Activated T-helper 1 cell treated with anti-CD3 and anti-CD28 coated beads, Interleukin-12 subunit alpha, Interleukin-12 subunit beta, Interleukin-2, Interleukin-4 antibody, amounts not matched to agents 30 ng/mL and 10 ng/mL and 1 ng/mL, durations not matched to agents 14 hours and 24 hours and 36 hours (primary cell): ENCODE measurements at places on chromosomes 6 and 20. TPM values are rescaled to one million over a fixed set of nuclear protein-coding genes. Genes with fewer than 3 reads are reported as not detected.

- no peaks in the 10 kb centered on the region for H3K4me1 ChIP-seq
- peaks cover 32% of the 10 kb centered on the region for H3K27me3 ChIP-seq
- no peak overlapping the region for H3K4me3 ChIP-seq
- no peak for DNase-seq
These were observed 223.3 kb upstream of the HEY2 start for GRCh38 chr6:125526007-125526720.

GRCh38 chr6:17490724-17491123, 97.3 kb downstream of the CAP2 start:
- H3K27me3 ChIP-seq = peaks cover 12% of the 10 kb centered on the region
- no peak for DNase-seq
- H3K4me3 ChIP-seq = no peak overlapping the region
- H3K27ac ChIP-seq = no peak overlapping the region
- H3K36me3 ChIP-seq = no peaks in the 10 kb centered on the region

GRCh38 chr6:148983966-148984365, 237.1 kb downstream of the UST start:
- no peaks in the 10 kb centered on the region for H3K4me1 ChIP-seq
- no peak overlapping the region for H3K27ac ChIP-seq
- no peaks in the 10 kb centered on the region for H3K36me3 ChIP-seq
- no peak overlapping the region for H3K4me3 ChIP-seq
- DNase-seq = no peak

GRCh38 chr20:22763257-22763906, 179.0 kb upstream of the FOXA2 start:
- H3K36me3 ChIP-seq = no peaks in the 10 kb centered on the region
- no peak overlapping the region for H3K4me3 ChIP-seq
- H3K4me1 ChIP-seq = no peaks in the 10 kb centered on the region
- H3K27ac ChIP-seq = no peak overlapping the region
- H3K27me3 ChIP-seq = no peaks in the 10 kb centered on the region

GRCh38 chr6:151240036-151240685, 394 bp downstream of the AKAP12 start:
- peak overlapping the region; percentile 85 for H3K4me3 ChIP-seq
- peaks cover 61% of the 10 kb centered on the region for H3K27me3 ChIP-seq
- H3K27ac ChIP-seq = no peak overlapping the region
- DNase-seq = no peak
- H3K36me3 ChIP-seq = no peaks in the 10 kb centered on the region
- no peaks in the 10 kb centered on the region for H3K4me1 ChIP-seq

DNA sequence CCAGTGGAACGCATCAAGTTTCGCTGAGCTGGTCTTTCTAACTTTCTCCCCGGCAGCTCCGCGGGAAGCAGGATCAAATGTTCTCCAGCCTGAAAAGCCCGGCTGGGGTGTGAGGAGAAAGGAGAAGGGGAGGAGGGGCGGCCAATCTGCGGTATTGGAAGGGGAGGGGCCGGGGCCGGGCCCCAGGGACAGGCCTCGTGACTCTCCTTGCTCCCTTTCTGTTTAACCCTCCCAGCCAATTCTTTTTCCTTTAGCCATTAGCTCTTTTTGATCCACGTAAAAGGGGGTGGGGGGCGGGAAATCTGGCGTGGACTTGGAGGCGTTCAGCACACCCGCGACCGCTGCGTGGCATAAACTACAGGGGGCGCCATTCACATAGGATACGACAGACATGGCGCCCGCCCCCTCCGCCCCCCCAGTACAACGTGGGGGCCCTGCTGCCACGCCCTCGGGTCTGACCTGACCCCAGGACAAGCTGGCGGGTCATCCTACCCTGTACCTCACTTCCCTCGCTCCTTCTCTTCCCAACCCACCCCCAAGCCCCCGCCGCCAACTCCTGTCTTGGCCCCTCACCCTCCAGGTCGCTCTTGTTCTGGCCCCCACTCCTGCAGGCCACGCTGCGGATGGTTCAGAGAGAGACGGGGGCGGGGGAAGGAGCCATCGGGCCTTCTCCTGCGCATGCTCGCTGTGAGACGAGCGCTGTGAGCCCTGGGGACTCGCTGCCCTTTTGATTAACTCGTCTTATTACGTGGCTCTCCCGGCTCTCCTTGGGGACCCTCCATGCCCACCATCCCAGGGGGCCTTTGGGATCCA, 7.8 kb upstream of the MDGA1 start:
- peak overlapping the region; percentile 42 for H3K27ac ChIP-seq
- peak; percentile 36 for DNase-seq
- peaks cover 11% of the 10 kb centered on the region for H3K27me3 ChIP-seq
- H3K4me3 ChIP-seq = peak overlapping the region; percentile 79
- H3K4me1 ChIP-seq = peaks cover 6% of the 10 kb centered on the region

GRCh38 chr6:51792273-51793030, 295.0 kb downstream of the PKHD1 start:
- no peaks in the 10 kb centered on the region for H3K4me1 ChIP-seq
- H3K27me3 ChIP-seq = no peaks in the 10 kb centered on the region
- DNase-seq = no peak
- no peaks in the 10 kb centered on the region for H3K36me3 ChIP-seq
- no peak overlapping the region for H3K27ac ChIP-seq

- DNase-seq = no peak
- no peak overlapping the region for H3K4me3 ChIP-seq
- H3K36me3 ChIP-seq = no peaks in the 10 kb centered on the region
These were observed 246.2 kb downstream of the HACE1 start for GRCh38 chr6:104613416-104614001.

GRCh38 chr6:56582236-56582635, 60.5 kb downstream of the DST start:
- no peaks in the 10 kb centered on the region for H3K27me3 ChIP-seq
- H3K27ac ChIP-seq = no peak overlapping the region
- H3K4me3 ChIP-seq = no peak overlapping the region
- no peaks in the 10 kb centered on the region for H3K4me1 ChIP-seq
- no peaks in the 10 kb centered on the region for H3K36me3 ChIP-seq

GRCh38 chr20:6044115-6044514, 9.7 kb downstream of the LRRN4 start:
- peaks cover 18% of the 10 kb centered on the region for H3K36me3 ChIP-seq
- H3K27ac ChIP-seq = no peak overlapping the region
- H3K4me1 ChIP-seq = no peaks in the 10 kb centered on the region
- no peak overlapping the region for H3K4me3 ChIP-seq
- no peak for DNase-seq

GRCh38 chr20:52481443-52481842, 289.9 kb upstream of the ZFP64 start:
- no peaks in the 10 kb centered on the region for H3K4me1 ChIP-seq
- no peak for DNase-seq
- no peaks in the 10 kb centered on the region for H3K36me3 ChIP-seq
- no peak overlapping the region for H3K27ac ChIP-seq
- no peaks in the 10 kb centered on the region for H3K27me3 ChIP-seq

DNA sequence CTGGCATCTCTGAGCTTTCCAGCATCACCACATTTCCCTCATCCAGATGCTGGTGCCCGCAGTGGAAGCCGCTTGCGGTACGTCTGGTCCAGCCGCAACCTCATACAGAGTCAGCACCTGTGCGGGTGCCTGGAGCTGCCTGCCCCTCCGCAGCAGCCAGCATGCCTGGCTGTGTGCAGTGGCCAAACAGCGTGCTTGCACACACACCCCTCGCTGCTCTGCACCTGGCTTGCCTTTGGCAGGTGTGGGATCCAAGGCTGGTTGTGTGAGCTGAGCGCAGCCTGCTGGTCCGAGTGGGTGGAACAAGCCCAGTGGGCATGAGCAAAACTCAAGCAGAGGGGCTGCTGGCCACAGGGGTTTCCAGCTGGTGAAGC, 3.1 kb upstream of the HINT3 start:
- H3K27me3 ChIP-seq = peaks cover 1% of the 10 kb centered on the region
- H3K4me3 ChIP-seq = no peak overlapping the region
- no peak overlapping the region for H3K27ac ChIP-seq
- no peak for DNase-seq
- H3K36me3 ChIP-seq = no peaks in the 10 kb centered on the region

- peaks cover 34% of the 10 kb centered on the region for H3K4me1 ChIP-seq
- peaks cover 13% of the 10 kb centered on the region for H3K36me3 ChIP-seq
- no peak for DNase-seq
- no peak overlapping the region for H3K27ac ChIP-seq
These were observed 7.2 kb downstream of the AGPAT4 start for GRCh38 chr6:161266513-161267230.

DNA sequence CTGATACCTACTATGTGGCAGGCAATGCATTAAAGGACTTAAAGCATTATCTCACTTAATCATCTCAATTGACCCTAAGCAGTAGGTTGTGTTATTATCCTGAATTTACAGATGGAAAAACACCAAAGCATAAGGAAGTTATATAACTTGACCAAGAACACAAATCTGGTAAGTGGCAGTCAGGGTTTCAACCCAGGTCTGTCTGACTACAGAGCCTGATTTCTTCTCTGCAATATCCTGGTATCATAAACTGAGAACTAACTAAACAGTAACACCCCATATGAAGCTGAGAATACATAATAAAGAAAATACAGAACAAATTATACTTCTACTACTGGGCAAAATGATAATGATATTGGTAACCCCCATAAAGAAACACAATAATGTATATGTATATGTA, 13.8 kb upstream of the DST start:
- peaks cover 10% of the 10 kb centered on the region for H3K4me1 ChIP-seq
- H3K4me3 ChIP-seq = no peak overlapping the region
- no peak for DNase-seq
- H3K36me3 ChIP-seq = no peaks in the 10 kb centered on the region
- H3K27me3 ChIP-seq = peaks cover 2% of the 10 kb centered on the region

DNA sequence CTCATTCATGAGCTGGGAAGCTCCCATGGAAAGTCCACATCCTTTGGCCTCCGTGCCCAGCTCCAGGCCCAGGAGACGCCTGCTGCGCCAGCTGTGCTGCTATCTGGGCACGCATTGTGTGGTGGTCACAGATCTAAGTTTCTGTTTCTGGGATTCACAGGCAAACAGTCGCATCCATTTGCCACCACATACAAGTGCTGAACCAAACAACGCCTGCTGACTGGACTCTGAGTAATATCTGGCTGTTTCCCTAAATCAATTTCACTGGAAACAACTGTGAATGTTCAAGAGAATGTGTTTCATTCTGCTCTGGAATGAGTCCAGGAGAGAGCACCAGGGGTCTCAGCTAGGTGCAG, 45.5 kb downstream of the IRF4 start:
- no peak overlapping the region for H3K4me3 ChIP-seq
- peaks cover 3% of the 10 kb centered on the region for H3K27me3 ChIP-seq
- peaks cover 4% of the 10 kb centered on the region for H3K36me3 ChIP-seq
- peaks cover 45% of the 10 kb centered on the region for H3K4me1 ChIP-seq

DNA sequence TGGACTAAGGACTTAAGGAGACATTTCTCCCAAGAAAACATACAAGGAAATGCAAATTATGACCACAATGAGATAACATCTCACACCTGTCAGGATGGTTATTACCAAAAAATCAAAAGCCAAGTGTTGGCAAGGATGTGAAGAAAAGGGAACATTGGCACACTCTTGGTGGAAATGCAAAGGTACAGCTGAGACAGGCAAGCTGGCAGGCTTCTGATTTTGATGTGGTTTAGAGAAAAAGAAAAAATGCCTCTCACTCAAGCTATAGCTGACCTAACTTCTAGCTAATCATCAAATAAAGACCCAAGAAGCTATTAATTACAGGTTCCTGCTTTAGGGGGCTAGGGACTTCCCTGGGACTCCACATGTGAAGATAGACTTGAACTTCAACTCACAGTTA, 139.8 kb downstream of the THEMIS start:
- no peak overlapping the region for H3K27ac ChIP-seq
- H3K4me3 ChIP-seq = no peak overlapping the region
- H3K36me3 ChIP-seq = peaks cover 5% of the 10 kb centered on the region
- DNase-seq = no peak
- no peaks in the 10 kb centered on the region for H3K27me3 ChIP-seq
- H3K4me1 ChIP-seq = peaks cover 7% of the 10 kb centered on the region

GRCh38 chr6:148285205-148285604, 57.4 kb upstream of the SASH1 start:
- no peak overlapping the region for H3K4me3 ChIP-seq
- H3K4me1 ChIP-seq = no peaks in the 10 kb centered on the region
- no peak overlapping the region for H3K27ac ChIP-seq
- no peaks in the 10 kb centered on the region for H3K36me3 ChIP-seq
- DNase-seq = no peak

- peaks cover under 1% of the 10 kb centered on the region for H3K27me3 ChIP-seq
- DNase-seq = no peak
- no peak overlapping the region for H3K4me3 ChIP-seq
- peaks cover 2% of the 10 kb centered on the region for H3K36me3 ChIP-seq
- peaks cover 18% of the 10 kb centered on the region for H3K4me1 ChIP-seq
These were observed 102.0 kb downstream of the MAP3K7 start for GRCh38 chr6:90484903-90485302.

- DNase-seq = no peak
- H3K27me3 ChIP-seq = no peaks in the 10 kb centered on the region
- no peak overlapping the region for H3K4me3 ChIP-seq
- H3K36me3 ChIP-seq = peaks cover 33% of the 10 kb centered on the region
These were observed 48.2 kb downstream of the TSHZ2 start for GRCh38 chr20:53020376-53020775.

DNA sequence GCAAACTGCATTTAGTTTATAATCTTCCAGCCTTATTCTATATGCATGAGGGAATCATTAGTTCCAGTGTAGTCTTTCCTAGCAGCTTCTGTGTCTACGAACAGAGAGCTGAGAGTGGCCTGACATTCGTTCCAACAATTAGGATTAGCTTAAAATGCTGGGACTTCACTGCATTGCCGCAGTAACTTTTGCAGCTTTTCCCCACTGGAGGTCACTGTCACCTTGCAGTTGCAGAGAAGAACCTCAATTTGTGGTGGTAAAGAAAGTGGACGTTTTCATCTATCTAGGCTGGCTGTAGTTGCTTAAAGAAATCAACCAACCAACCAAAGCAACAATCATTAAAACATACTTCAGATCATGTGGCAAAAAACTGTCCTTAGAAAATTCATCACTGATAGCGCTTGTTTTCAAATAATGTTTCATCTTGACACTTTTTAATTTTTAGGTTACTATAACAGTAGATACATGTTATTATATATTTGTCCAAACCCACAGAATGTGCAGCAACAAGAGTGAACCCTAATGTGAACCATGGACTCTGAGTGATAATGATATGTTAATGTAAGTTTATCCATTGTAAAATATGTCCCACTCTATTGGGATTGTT, 12.2 kb downstream of the MYLK4 start:
- peaks cover 5% of the 10 kb centered on the region for H3K4me1 ChIP-seq

- peaks cover 49% of the 10 kb centered on the region for H3K4me1 ChIP-seq
- H3K4me3 ChIP-seq = no peak overlapping the region
- no peak for DNase-seq
- H3K36me3 ChIP-seq = peaks cover 8% of the 10 kb centered on the region
- no peak overlapping the region for H3K27ac ChIP-seq
These were observed 51.3 kb upstream of the REV3L start for GRCh38 chr6:111534231-111534751.

- no peak overlapping the region for H3K4me3 ChIP-seq
- H3K27ac ChIP-seq = no peak overlapping the region
- no peaks in the 10 kb centered on the region for H3K4me1 ChIP-seq
- DNase-seq = no peak
These were observed 17.7 kb downstream of the RIPOR3 start for GRCh38 chr20:50673466-50674137.

GRCh38 chr6:36501686-36502085, 45.6 kb downstream of the STK38 start:
- H3K36me3 ChIP-seq = peaks cover 47% of the 10 kb centered on the region
- DNase-seq = no peak

The CNR1 gene
- total RNA-seq = not detected in 2 replicates

The CGAS gene
- total RNA-seq = 47.6 and 51.1 TPM in 2 replicates

The AKAP7 gene
- total RNA-seq = 3.4 and 3.8 TPM in 2 replicates

The GSTA2 gene
- total RNA-seq = not detected in 2 replicates

The CLPSL1 gene
- total RNA-seq = not detected in 2 replicates

The E2F1 gene
- total RNA-seq = 77.5 and 80.6 TPM in 2 replicates

The MROH8 gene
- total RNA-seq = 1.1 and 1.3 TPM in 2 replicates
